Sigmoid colon (tissue), 7 donors: ENCODE measurements at places on chromosomes 5 and 9. TPM values are rescaled to one million over a fixed set of nuclear protein-coding genes. Genes with fewer than 3 reads are reported as not detected.

DNA sequence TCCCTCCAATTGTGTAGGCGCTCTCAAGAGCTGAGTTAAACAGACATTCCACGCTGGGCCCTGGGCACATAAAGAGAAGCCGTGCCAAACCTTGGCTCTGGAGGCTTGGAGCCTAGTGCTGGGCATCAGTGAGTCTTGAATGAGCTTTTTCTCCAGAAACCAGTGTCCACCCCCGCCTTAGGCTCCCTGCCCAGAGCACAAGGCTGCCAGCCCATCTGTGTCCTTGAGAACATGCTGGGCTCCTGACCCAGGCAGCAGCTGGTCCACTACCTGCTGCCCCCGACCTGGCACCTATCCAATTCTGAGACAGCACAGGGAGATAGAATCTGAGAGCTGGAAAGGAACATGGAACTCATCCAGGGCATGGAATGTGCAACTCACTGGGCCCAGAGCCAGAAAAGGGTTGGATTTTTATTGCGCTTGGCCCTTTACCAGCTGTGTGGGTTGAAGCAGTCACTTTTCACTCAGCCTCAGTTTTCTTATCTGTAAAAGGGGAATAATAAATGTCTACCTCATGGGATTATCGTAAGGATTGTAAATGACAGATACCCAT, 92.4 kb upstream of the CPLX2 start:
- no peaks in the 10 kb centered on the region for H3K36me3 ChIP-seq
- no peak for DNase-seq
- no peak overlapping the region for H3K4me3 ChIP-seq
- H3K4me1 ChIP-seq = no peaks in the 10 kb centered on the region

DNA sequence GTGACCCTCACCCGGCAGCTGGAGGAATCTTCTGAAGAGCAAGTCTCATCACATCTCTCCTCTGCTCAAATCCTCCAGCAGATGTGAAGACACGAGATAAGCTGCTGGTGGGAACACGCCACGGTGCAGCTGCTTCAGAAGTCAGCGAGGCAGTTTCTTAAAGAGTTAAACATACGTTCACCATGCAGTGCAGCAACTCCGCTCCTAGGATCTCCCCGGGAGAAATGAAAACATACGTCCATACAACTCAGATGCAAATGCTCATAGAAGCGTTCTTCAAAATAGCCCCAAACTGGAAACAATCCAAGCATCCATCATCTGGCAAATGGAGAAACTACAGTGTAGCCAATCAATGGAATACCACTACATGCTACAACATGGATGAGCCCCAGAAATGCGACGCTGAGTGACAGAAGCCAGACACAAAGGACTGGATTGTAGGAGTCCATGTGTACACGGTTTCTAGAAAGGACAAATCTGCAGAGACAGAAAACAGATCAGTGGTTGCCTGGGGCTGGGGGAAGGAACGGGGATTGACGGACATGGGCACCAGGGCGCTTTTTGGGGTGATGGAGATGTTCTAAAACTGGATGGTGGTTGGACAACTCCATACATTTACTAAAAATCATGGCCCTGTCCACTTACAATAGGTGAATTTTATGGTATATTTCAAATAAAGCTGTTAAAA, 150.6 kb downstream of the COL23A1 start:
- DNase-seq = peak; percentile 43
- no peak overlapping the region for H3K27ac ChIP-seq
- no peaks in the 10 kb centered on the region for H3K27me3 ChIP-seq
- H3K4me1 ChIP-seq = no peaks in the 10 kb centered on the region
- H3K36me3 ChIP-seq = no peaks in the 10 kb centered on the region

GRCh38 chr5:9037048-9037447, 508.8 kb downstream of the SEMA5A start:
- no peaks in the 10 kb centered on the region for H3K27me3 ChIP-seq
- no peak overlapping the region for H3K4me3 ChIP-seq
- H3K36me3 ChIP-seq = no peaks in the 10 kb centered on the region
- H3K27ac ChIP-seq = no peak overlapping the region
- DNase-seq = no peak
- no peaks in the 10 kb centered on the region for H3K4me1 ChIP-seq

Gene HARS2
- total RNA-seq = 19.1 TPM
